AG09309 (cell line): ENCODE measurements at places on chromosomes 12 and 14.

DNA sequence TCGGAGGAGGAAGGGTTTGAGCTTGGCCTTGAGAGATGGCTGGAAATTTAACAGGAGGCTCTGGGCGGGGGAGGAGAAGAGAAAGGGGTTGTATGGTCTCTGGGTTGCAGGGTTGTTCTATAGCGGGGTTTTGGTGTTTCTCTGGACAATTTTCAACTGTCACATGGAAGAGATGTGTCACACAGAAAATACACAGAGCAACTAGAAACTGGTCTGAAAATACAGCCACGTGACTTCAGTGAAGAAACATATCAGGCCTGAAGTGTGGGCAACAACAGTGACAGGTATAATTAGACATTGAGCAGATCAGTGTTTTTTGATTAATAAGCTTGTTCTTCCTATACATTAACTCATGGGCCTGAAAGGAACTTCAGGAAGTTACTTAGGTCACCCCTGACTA is 205.3 kb upstream of the HMGA2 start:
- DNase-seq = no peak

DNA sequence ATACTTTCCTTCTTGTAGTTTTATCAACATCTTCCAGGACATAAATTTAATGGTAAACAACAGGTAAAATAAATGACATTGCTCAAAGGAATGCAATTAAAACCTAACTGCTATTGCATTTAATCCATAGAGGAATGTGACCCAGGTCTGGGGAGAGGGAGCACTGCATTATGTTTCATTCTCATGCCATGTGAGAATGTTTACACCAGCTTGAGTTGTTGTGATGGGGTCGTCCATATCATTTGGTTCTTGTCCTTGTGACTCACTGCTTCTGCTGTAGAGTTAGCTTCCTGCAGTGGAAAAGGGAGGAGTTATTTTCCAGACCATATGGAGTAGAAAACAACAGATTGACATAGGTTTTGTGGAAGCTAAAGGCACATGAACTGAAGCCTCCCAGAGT is 129.3 kb upstream of the PMCH start:
- no peak for DNase-seq

- DNase-seq = no peak
Measured at GRCh38 chr14:79543967-79544697, 667.2 kb downstream of the DIO2 start.

DNA sequence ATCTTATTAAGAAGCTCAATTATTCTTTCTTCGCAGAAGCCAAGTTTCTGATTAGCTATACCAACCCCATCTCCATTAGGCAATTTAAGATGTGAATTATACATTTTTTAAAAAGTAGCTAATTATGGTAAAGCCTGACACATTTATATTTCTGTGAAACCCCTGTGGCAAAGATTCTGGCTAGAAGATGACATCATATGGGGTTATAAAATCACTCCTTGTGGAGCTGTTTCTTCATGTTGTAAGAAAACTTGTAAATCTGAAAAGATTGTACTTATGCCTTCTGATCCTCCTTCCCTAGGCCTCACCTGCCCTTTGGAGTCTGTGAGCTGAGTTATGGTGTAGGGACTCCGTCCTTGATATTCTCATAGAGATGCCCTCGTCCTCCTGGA is 78.1 kb downstream of the CHST11 start:
- DNase-seq = no peak

- DNase-seq = no peak
Measured at GRCh38 chr12:91183551-91183950, 934 bp upstream of the DCN start.

DNA sequence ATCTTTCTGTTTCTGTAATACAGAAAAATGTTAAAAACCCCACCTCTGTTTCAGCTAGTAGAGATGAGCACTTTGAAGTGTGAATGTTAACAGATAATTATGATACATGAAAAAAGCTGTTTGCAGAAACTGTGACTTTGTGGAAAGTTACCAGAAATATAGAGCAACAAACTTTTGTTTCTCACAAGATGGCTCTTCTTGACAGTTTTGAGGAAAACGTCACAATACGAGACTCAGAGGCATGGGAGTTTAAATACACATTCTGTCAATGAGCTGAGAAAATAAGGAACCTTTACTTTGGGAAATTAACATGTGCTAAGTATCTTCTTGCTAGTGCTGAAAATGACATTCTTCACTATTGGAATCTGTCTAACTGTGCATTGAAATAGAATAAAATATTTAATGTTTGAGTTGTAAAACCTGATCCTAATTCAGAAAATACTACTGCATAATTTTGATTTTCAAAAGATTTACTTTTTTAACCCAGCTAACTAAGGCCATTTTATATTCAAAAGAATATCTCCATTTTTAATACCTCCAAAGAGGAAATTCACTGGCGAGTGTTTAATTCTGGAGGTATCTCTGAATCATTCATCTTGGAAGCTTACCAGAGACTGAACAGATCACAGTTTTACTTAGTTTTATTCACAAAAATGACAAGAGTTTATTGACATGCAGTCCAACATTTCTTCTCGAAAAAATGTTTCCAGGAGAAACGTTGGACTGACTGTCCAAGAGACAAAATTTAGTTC is 308.9 kb upstream of the LRFN5 start:
- DNase-seq = no peak

DNA sequence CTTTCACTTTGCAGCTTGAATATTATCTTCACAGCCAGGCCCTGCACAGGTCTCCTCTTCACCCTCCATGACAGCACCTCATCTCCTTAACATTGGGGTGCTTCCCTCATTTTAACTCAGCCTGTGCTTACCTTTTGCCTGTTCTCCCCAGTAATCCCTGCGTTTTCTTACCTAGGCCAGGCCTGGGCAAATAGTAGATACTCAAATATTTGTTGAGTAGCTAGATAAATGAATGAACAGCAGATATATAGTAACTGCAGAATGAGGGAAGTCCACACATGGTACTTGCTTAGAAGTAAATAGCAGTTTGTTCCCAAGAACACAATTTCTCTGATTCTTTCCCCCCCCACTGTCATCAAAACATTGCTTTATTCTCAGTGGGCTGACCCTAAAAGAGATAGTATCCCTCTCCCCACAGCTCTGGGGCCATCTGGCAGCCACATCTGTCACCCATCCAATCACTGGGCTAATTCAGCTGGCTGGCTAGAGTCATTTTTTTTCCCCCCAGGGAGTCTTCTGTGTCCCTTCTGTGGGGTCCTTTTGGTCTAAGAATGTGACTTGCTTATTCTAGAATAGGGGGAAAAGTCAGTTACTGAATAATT is 43.2 kb downstream of the APPL2 start:
- DNase-seq = no peak

- no peak for DNase-seq
Measured at GRCh38 chr14:106831322-106831720, 1304.9 kb downstream of the TMEM121 start.

DNA sequence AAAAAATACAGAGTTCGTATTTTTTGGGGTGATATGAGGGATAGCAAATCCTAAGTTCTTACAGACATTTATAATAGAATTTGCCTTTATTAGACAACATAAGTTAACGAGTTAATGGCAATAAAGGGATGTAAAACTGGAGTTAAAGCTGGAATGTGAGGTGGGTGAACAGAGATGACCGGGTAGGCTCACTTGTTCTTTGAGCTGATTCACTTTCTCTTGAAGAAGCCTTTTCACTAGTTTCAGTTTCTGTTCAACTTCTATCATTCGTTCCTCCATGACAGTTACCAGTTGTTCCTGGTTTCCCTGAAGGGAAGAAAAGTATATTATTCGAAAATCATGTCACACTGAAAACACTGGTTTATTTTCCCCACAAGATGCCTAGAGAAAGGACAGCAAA is 57.7 kb upstream of the SAV1 start:
- no peak for DNase-seq

DNA sequence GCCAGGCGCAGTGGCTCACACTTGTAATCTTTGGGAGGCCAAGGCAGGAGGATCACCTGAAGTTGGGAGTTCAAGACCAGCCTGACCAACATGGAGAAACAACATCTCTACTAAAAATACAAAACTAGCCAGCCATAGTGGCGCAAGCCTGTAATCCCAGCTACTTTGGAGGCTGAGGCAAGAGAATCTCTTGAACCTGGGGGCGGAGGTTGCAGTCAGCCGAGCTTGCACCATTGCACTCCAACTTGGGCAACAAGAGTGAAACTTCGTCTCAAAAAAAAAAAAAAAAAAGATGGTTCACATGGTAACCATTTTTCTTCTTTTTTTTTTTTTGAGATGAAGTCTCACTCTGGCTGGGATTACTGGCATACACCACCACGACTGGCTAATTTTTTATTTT is 35.3 kb downstream of the SLC2A14 start:
- DNase-seq = no peak

DNA sequence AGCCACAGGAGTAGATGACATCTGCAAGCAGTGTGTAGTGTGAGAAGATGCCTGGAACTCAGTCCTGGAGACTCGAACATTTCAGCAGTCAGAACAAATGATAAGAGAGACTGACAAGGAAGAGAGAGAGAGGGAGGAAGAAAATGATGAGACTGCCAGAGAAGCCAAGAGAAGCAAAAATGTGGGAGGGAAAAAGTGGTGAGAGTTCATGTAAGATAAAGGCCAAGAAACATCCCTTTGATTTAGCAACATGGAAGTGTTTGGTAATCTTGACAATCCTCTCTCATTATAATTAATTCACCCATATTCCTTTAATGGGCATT is 42.6 kb downstream of the LIMA1 start:
- DNase-seq = no peak

GRCh38 chr14:69703047-69704039 is 63.6 kb upstream of the SRSF5 start:
- no peak for DNase-seq

GRCh38 chr12:3041558-3042164 is 35.5 kb upstream of the TSPAN9 start:
- peak; percentile 8 for DNase-seq

DNA sequence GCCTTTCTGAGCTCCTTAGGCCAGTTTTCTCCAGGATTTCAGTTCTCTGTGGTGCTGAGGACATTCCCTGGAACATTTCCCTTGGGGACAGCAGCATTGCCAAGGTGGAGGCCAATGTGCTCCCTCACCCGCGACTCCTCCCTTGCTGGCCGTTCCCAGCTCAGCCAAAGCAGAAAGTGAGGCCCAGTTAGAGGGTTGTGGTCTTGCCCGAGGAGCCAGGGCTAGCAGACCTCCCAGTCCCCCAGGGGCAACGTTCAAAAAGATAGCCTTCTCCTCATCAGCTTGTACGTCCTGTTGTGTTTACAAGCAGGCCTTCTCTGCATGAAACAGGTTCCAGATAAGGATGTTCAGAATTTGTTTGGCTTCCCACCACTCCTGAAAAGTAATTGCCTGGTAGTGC is 78.4 kb downstream of the SSPN start:
- DNase-seq = no peak
